ENCODE measurements at places on chromosomes 12 and 14.

GRCh38 chr12:288687-289086 is 26.1 kb upstream of the SLC6A13 start:
- peak; percentile 45 for DNase-seq

DNA sequence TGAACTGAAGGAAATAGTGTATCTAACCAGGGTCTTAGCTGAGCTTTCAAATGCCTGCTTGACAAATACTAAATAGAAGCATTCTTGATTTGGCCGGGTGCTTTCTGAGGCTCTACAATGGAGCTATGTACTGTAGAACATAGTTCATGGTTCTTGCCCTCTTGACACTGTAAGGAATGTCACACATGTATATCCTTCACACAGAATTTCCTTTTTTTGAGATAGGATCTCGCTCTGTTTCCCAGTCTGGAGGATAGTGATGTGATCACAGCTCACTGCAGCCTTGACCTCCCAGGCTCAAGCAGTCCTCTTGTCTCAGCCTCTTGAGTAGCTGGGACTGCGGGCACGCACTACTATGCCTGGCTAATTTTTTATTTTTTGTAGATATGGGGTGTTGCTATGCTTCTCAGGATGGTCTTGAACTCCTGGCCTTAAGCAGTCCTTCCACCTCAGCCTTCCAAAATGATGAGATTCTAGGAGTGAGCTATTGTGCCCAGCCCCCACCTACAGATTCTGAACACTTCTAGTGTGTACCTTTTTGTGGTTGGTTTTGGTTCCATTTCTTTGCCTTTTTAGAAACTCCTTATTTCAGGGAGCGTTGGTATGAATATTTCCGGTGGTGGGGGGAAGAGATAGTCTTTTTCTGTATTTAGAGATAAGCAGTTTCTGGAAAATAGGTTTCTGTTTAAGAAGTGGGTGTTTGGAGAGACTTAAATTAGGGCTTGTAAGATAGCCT is 4.2 kb downstream of the MLXIP start:
- peak; percentile 26 for DNase-seq

DNA sequence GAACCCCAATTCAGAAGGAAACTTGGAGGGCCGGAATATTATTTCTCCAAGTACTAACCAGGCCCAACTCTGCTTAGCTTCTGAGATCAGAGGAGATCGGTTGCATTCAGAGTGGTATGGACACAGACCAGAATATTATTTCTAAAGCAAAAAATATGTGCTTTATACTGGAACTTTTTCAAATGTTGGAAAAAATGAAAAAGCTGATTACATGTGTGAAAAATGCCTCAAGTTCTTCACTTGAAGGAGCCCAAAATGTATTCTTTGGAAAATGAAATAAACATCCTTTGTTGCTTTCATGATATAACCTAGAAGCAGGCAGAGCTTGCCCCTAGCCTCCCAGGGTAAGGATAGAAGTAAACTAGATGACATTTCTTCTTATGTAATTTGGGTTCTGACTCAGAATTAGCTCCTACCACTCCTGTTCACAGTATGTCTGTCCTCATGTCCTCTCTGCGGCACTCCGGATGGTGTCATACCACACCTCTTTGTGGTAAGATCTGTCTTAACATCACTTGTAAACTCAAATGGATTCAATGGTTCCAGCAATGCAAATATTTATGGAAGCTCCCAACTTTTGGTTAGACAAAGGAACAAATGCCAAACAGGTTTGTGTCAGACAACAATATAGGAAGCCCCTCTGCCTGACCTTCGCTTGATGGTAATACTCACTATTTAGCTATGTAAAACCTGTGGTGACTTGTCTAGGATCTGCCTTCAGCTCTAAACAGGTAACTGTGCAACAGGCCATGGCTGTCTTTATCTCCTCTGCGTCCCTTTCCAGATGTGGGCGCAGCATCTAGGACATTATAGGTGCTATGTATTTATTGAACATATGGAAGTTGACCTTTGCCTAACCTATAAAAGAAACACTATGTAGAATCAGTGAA is 178.5 kb downstream of the SSPN start:
- no peak for DNase-seq

- no peak for DNase-seq
Observed at GRCh38 chr14:74875941-74876913, at the start of gene PROX2. Gene PROX2, minus strand, starts transcription at chr14:74876145. Its CDS starts 12,311 bp downstream, at chr14:74863834.

DNA sequence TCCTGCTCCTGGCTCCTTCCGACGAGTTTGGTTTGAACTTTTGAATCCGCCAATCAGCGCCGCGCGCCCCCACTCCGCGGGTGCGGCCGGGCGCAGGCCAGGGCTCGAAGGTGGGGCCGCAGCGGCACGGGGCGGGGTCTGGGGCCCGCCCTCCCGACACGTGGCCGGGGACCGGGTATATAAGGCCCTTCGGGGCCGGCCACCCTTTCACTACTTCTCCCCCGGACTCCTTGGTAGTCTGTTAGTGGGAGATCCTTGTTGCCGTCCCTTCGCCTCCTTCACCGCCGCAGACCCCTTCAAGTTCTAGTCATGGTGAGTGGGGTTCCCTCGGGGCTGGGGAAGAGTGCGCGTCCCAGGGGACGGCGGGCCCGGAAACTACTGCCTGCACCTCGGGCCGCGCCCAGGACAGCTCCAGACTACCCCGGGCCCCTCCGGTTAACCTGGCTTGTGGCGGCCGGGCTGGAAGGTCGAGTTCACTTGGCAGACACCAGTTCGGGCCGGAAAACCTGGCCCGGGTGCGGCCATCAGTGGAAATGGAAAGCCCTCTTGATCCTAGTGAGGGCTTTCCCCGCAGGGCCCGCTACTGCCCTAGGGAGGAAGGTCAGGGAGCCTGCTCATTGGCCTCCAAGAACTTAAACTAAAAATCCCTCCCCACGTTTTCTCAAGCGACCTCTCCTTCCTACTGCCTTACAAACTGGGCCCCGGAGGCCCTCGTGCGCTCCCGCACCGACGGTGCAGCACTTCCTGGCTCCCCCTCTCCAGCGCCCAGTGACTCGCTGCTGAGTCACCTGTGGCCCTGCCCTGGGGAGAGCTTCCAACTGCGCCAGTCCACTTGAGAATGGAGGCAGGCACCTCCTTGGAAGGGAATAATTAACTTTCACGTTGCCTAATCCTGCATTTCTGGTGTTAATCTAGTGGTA is at the start of gene TUBA1C:
Gene TUBA1C (plus strand): TSS at position 210 of the 920 bp plus-strand sequence. CDS start 100 bp downstream, at position 310.
- peak; percentile 97 for DNase-seq

- DNase-seq: no peak
Observed at GRCh38 chr12:122024132-122024785, 2.6 kb downstream of the BCL7A start.

- no peak for DNase-seq
Observed at GRCh38 chr12:3243376-3244084, 166.4 kb downstream of the TSPAN9 start.

- no peak for DNase-seq
Observed at GRCh38 chr14:65110525-65110924, 8.2 kb upstream of the MAX start.

- no peak for DNase-seq
Observed at GRCh38 chr12:83476006-83476405, 789.3 kb downstream of the TMTC2 start.

- peak; percentile 68 for DNase-seq
Observed at GRCh38 chr14:50599700-50600444, 39.9 kb downstream of the ATL1 start.

- peak; percentile 78 for DNase-seq
Observed at GRCh38 chr14:50040401-50040775, 76.0 kb downstream of the VCPKMT start.

GRCh38 chr14:96078625-96079016 is 39.5 kb downstream of the C14orf132 start:
- DNase-seq: no peak

DNA sequence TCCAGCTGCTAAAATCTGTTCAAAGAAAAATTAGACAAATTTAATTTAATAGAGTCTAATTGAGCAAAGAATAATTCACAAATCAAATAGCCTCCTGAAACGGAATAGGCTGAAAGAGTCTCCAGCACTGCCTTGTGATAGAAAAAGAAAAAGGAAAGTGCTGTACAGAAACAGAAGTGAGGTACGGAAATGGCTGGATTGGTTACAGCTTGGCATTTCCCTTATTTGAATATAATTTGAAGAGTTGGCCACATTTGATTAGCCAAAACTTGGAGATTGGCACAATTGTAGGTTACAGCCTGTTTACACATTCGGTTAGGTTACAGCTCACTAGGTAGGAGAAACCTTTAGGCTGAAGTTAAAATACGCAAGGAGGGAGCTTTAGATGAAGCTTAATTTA is 24.8 kb upstream of the PCED1B start:
- DNase-seq: no peak

GRCh38 chr12:104243971-104244370 is 28.4 kb downstream of the TXNRD1 start:
- no peak for DNase-seq

GRCh38 chr12:107439026-107439738 is 246.4 kb upstream of the PWP1 start:
- DNase-seq: no peak

GRCh38 chr12:65355461-65355860 is 77.0 kb downstream of the MSRB3 start:
- DNase-seq: no peak

DNA sequence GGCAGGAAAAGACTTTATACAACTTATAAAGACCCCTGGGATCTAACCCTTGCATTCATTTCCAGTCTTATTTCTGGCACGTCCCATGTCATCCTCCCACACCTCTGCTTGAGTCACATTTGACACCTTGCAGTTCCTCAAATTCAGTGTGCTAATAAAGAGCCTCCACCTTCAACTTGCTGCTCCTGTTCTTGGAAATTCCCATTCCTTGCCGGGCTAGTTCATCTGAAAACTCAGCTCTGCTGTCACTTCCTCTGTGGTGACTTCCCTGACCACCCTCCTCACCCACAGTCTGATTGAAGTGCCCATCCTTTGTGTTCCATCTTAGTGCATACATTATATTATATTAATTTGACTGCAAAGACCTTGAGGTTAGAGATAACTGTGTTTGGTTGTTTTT is 37.4 kb upstream of the PSMA6 start:
- DNase-seq: no peak

DNA sequence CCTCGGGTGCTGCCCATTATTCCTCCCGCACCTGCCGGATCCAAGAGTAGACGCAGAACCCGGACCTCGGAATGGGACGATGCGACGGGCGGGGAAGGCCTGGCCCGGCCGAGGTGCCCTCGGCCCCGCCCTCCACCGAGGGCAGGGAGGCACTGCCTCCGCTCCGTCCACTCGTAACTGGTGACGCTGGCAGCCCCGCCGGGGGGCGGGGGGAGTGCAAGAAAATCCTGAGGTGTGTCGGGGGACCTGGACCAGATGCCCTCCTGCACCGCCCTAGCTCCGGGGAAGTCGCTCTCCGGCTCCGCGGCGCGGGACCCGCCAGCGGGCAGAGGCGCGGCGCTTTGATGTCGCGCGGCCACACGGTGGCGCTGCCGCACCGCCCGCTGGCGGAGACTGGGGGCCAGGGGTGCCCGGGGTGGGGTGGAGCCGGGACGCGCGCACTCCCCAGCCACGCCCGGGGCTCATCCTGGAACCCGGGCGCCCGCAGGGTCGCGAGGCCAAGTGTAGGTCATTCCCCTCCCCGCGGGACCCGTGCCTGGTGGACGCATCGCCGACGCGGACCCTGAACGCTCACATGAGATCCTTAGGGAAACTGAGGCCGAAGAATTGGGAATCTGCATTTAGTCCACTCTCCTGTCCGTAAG is 202.8 kb downstream of the TTC8 start:
- peak; percentile 88 for DNase-seq

GRCh38 chr14:67666750-67667449 is 7.5 kb downstream of the VTI1B start:
- DNase-seq: no peak

GRCh38 chr12:30442461-30442860 is 253.2 kb downstream of the IPO8 start:
- peak; percentile 16 for DNase-seq

- DNase-seq: no peak
Observed at GRCh38 chr14:96357216-96357615, 5.9 kb downstream of the ATG2B start.

GRCh38 chr12:59736786-59737185 is 141.0 kb downstream of the SLC16A7 start:
- DNase-seq: no peak

GRCh38 chr14:46198676-46199075 is 452.9 kb downstream of the RPL10L start:
- no peak for DNase-seq

Data from stomach (tissue), 19 donors.